Occipital lobe (tissue), 3 donors: ENCODE measurements at places on chromosomes 5 and 9.
A peak's percentile ranks its signal among the peaks of the same experiment; 100 is the strongest.

GRCh38 chr5:73796164-73797131 lies 170.5 kb downstream of the ARHGEF28 start:
- no peak for DNase-seq

DNA sequence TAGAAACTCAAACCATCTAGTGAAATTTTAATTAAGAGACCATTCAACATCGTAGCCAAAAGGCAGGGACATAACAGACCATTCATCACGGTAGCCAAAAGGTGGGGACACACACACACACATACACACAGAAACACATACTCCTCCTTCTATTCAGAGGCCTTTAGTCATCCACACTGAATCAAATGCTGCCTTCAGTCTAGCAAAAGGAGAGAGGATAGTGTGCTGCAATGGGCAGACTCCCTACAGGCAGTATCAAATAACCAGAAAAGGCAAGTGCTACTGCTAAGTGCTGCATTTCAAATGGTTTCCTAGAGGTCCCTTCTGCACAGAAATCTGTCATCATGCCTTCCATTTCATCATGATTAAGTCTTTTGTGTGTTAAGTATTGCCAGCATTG lies 303.9 kb downstream of the TRIM32 start:
- DNase-seq: no peak

DNA sequence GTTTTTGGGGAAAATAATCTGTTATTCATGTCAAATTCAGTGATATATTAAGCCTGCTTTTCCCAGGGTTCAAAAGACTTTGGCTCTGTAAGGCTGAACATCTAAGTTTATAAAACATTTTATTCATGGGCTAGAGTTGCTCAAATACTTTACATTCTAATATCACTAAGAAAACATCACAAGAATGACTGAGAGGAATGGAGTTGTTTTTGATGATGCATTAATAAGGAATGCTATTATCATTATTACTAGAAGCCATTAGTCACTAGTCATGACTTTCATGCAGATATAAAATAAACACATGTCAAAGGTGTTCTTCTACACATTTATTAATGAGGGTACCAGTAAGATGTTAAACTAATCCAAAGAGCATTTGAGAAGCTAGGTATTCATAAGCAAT lies 185.5 kb upstream of the KCNN2 start:
- no peak for DNase-seq

DNA sequence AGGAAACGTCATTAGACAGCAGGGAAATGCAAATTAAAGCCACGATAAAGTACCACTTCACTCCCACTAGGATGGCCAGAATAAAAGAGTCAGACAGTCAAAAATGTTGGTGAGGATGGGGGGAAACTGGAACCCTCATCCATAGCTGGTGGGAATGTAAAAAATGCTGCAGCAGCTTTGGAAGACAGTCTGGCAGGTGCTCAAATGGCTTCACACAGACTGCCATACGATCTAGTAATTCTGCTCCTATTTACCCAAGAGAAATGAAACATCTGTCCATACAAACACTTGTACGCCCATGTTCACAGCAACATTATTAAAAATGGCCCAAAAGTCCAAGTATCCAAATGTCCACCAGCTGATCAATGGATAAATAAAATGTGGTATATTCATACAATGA lies 158.9 kb upstream of the PHYKPL start:
- no peak for DNase-seq

DNA sequence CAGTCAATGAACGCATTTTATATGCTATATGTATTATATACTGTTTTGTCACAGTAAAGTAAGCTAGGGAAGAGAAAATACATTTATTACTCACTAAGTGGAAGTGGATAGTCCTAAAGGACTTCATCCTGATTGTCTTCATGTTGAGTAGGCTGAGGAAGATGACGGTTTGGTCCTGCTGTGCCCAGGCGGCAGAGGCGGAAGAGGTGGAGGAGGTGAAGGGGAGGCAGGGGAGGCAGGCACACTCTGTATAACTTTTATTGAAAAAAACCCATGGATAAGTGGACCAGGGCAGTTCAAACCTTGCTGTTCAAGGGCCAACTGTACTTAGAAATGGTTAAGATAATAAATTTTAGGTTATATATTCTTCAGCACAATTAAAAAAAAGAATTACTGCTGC lies 28.5 kb downstream of the TJP2 start:
- DNase-seq: no peak

DNA sequence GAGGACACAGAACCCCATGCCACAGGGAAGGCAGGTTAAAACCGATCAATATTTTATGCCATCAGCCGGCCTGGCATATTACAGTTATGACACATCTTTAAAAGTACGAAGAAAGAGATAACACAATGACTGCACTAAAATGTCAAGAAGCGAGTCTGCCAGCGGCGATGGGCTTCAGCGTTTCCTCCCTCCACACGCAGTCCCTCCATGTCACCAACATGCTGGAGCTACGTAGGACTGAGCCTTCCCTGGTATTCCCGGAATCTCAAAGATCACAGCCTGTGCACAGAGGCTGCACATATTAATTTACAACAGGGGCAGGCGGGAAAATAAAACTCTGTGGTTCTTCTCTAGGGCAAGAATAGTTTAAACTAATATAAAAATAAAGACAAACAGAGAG lies 257.7 kb downstream of the IRX1 start:
- DNase-seq: no peak

GRCh38 chr5:160064995-160065614 lies 54.1 kb downstream of the PWWP2A start:
- DNase-seq: no peak

DNA sequence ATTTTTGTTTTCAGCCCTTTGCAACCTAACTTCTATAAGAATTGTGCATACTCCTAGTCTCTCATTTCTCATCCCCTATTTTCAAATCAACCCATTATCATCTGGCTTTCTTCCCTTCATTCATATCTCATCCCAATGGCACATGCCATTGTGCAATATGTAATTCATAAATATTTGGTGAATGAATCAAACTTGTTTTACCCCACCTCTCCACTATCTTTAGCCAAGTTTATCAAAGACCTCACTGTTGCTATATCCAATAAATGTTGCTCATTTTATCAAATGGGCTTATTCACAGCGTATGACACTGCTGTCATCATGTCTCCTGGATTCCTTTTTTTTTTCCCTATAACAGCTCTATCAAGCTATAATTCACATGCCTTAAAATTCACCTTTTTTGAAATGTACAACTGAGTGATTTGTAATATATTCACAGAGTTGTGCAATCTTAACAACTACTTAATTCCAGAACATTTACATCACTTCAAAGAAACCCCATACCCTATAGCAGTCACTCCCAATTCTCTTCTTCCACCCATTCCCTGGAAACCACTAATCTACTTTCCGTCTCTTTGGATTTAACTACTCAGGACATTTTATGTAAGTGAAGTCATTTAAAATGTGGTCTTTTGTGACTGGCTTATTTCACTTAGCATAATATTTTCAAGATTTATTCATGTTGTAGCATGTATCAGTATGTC lies 214.4 kb upstream of the PAPPA start:
- no peak for DNase-seq

DNA sequence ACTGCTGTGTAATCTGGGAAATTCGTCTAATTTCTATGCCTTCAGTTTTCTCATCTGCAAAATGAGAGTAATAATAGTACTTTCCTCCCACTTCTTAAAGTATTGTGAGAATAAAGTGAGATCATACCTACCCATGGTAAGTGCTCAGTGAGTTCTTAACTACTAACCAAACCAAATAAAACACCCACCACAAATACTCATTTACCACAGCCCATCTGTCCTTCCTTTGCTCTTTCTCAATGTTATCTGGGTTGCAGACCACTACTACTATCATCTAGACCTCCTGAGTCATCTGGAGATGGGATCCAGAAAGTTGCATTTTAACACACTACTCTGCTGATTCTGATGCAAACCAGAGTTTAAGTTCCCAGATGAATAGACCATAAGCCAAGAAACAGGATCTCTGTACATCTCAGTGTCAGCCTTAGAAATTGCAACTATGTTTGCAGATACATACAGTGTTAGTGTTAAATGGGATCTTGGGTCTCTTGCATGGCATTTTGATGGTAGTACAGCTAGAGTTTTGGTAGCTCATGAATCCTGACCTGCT lies 105.4 kb upstream of the ATP10B start:
- DNase-seq: no peak

- no peak for DNase-seq
Observed at GRCh38 chr5:55540024-55540423, 5.3 kb upstream of the PLPP1 start.

DNA sequence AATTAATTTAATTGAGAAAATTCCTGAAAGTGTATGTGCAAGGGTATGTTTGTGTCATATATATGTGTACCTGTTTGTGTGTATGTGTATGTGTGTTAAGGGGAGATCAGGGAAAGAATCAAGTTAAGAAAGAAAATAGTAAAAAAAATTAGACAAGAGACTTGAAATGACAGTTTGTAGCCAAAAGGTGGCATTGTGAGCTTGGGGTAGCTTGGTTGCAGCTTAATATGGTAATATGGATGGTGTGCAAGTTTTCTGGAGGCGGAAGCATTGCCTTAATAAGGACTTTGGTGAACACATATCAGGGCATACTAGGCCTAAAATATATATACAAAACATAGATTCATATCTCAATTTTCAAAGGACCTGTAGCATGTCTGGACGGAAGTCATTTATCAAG lies 129.9 kb downstream of the INSYN2B start:
- no peak for DNase-seq

- no peak for DNase-seq
Observed at GRCh38 chr5:156456857-156457256, 129.9 kb downstream of the SGCD start.

GRCh38 chr5:18113721-18114120 lies 479.5 kb downstream of the TAF11L14 start:
- no peak for DNase-seq

GRCh38 chr9:110192531-110193261 lies 15.3 kb downstream of the C9orf152 start:
- DNase-seq: no peak

DNA sequence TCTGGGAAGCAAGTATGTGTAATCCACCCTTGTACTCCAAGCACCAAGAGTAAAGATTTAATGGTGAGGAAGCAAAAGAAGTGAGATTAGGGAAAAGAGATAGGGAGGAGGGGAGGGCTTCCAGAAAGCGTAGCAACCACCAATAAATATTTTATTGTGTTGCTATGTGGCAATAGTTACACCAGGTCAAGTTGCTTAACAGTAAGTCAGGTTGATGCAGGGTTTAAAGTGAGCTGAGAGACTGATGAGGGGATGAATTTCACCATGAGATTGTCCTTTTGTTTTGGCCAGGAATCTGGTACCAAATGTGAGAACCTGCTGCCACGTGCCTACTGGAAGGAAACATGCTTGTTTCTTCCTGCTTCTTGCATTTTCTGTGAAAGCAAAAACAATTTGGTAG lies 62.7 kb downstream of the PCSK5 start:
- no peak for DNase-seq

- DNase-seq: no peak
Observed at GRCh38 chr5:2175041-2175440, 292.3 kb upstream of the IRX4 start.

- DNase-seq: no peak
Observed at GRCh38 chr5:181063514-181063913, 23.4 kb downstream of the BTNL9 start.

GRCh38 chr5:155943516-155944407 lies 383.2 kb upstream of the SGCD start:
- peak; percentile 10 for DNase-seq

DNA sequence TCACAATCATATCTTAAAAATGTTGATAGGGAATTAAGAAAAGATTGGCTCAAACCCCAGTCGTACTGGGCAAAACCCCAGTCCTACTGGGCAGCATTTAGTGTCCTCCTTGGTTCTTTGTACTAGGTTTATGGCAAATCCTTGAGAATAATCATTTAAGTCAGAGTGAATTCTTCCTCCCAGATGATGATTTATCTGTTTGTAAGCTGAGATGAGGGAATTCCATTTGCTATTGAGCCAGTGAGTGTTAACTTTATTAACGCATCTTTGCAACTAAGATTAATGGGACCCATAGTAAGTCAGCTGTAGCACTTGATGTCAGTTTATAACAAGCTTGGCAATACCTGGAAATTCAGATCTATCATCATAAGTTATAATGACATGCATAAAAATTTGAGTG lies 821.8 kb upstream of the DMAC1 start:
- DNase-seq: no peak

DNA sequence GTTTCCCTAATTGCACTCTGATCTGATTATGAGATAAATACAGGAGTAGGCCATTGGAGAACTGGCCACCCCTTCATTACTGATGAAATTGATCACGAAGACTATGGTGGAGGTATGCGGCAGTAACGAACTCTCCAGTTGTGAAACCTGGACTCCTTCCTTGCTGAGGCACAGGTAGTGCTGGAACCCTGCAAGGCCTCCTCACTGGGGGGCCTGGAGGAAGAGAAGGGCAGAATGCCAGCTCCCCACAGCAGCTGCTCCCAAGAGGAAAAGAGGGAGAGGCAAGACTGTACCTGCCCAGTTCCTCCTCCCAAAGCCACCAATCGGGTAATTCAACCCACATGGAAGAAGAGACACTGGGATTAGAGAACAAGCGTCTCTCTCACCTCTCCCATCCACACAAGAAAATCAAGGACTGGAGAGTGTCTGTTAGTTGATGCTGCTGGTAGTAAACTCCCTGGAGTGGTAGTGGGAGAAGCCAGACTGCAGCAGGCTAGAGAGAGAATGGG lies 19.1 kb upstream of the TRIO start:
- DNase-seq: no peak

- DNase-seq: no peak
Observed at GRCh38 chr9:93045521-93045920, 13.0 kb upstream of the SUSD3 start.

GRCh38 chr5:137144656-137145055 lies 354.5 kb downstream of the SPOCK1 start:
- DNase-seq: no peak

DNA sequence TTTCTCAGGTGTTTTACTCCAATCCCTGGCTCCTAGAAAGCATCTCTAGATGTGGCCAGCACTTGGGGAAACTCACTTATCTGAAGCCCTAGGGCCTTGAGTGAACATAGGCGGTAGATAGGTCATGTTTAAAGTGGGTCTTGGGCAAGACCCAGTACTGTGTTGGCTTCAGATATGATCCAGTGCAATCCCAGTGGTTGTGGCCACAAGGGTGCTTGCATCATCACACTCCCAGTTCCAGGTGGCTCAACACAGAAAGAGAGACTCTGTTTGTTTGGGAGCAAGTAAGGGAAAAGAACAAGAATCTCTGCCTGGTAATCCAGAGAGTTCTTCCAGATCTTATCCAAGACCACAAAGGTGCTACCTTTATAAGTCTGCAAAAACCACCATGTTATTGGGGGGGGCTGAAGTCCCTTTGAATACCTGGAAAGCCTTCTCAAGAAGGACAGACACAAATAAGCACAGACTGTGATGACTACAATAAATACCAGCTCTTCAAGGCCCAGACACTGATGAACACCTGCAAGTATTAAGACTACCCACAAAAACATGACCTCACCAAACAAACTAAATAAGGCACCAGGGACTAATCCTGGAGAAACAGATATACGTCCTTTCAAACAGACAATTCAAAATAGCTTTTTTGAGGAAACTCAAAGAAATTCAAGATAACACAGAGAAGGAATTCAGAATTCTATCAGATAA lies 114.7 kb downstream of the LURAP1L start:
- no peak for DNase-seq

GRCh38 chr5:95822043-95822541 lies 434 bp downstream of the GLRX start:
- peak; percentile 43 for DNase-seq

GRCh38 chr5:51214746-51215145 lies 168.5 kb upstream of the ISL1 start:
- DNase-seq: no peak

- no peak for DNase-seq
Observed at GRCh38 chr9:36136894-36137391, 410 bp downstream of the GLIPR2 start.

- DNase-seq: no peak
Observed at GRCh38 chr9:7770111-7770510, 29.5 kb downstream of the DMAC1 start.

- no peak for DNase-seq
Observed at GRCh38 chr5:103234239-103234975, 24.2 kb upstream of the MACIR start.
